ENCODE measurements at places on chromosomes 3 and 15.

GRCh38 chr15:43133430-43134156 is at the start of gene TMEM62:
Gene TMEM62, plus strand, starts transcription at chr15:43133586. Its CDS starts 217 bp downstream, at chr15:43133803.
- peak; percentile 67 for DNase-seq

DNA sequence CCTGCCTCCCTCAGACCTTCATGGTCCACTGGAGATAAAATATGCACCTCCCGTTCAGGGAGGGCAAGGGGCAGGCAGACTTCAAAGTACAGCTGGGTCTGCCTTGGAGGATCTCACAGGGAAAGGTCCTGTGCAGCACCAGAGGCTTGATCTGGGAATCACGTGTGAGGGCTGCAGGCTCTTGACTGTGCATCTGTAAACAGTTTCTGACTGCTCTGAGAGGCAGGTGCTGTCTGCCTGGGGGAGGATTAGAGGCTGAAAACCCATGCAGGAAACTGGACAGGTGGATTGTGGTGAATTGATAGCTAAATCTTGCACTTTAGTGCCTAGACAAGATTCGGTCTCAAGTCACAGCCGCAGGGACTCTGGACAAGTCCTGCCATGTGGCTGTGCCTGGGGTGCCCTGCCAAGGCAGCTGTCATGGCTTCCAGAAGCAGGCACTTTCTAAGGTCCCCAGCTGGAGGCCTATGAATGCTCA is 239.3 kb downstream of the EPHB1 start:
- DNase-seq: no peak

DNA sequence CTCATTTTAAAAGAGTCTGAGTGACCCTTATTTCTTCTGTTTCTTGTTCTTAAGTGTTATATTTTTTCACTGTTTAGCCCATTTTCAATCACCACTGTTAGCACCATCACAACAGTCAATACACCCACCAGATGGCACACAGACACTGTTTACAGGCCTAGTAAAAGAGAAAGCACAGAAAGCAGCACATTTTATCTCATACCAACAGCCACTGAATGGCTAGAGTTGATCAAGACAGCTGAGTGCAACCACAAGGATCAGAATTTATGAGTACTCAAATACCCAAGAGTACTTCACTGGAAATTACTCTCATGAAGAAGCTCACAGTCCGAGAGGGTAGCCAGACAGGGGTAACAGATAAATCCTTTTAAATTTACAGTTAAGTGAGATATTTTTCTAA is 127.0 kb downstream of the TFDP2 start:
- DNase-seq: no peak

DNA sequence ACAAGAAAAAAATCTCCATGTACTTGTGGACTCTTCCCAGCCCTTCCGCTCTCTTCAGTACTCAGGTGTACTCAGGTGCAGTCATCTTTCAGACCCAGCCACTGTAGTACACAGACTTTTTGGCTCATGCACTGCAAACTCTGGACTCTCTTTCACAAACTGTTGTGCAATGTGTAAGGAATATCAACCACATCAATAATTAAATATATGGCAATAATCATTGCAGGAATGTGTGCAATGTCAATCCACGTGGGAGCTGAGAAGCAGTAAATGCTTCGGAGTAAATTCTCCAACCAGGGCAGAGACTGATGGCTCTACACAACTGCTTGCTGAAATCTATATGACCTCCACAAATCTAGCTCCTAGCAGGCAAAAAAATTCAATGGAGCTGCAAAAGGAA is 287.3 kb upstream of the COL8A1 start:
- no peak for DNase-seq

DNA sequence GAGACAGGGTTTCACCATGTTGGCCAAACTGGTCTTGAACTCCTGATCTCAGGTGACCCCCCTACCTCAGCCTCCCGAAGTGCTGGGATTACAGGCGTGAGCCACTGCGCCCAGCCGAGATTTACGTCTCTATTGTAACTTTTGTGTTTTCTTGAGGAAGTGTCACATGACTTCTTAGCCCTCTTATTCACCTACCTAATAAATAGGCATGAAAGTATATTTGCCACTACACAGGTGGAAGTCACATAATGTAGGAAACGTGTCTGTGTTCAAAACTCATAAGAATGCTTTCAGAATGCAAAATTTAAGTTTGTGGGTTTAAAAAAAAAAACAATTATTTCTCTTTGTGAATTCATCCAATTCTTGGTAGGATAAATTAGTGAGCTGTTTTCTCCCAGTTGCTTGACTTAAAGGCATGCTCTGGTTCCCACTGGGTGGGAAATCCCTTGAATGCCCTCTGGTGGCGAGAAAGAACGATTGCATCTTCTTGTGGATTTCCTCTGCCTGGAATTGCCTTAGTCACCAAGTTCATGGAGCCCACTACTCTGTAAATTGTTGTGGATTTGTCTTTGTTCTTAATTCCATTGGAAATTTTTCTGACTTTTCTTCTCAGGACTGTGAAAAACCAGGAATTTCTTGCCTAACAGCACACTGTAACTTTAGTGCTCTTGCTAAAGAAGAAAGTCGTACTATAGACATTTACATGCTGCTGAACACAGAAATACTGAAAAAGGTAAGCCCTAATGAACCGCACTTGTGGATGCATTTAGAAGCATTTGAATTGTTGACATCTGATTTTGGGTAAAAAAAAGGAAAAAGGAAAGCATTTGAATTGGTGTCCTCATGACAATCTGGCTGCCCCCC is 82.2 kb upstream of the CTDSPL start:
- DNase-seq: peak; percentile 76

- DNase-seq: no peak
These were observed 46.2 kb downstream of the SEMA3G start for GRCh38 chr3:52398670-52399081.

- DNase-seq: peak; percentile 26
These were observed 1024.8 kb downstream of the EPHA3 start for GRCh38 chr3:90132197-90132596.

- no peak for DNase-seq
These were observed 327.0 kb downstream of the ZPLD1 start for GRCh38 chr3:102761766-102762165.

DNA sequence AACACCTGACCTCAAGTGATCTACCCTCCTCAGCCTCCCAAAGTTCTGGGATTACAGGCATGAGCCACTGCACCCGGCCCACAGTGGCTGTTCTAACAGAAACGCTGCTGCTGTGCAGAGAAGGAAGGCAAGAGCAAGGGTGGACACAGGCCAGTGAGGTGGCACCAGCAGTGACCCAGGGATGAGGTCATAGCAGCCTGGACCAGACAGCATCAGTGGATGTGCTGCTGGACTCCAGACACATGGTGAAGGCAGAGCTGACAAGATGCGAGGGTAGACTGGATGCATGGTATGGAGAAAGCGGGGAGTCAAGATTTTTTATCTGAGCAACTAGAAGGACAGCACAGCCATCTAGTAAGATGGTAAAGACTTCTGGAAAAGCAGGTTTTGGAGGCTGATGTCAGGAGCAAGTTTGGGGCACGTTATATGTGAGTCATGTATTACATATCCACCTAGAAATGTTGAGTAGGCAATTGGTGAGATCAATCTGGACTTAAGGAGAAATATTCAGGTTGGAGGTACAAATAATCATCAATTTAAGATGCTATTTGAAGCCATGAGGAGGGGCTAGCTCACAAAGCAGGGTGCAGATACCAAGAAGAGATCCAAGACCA is 22.1 kb upstream of the TJP1 start:
- DNase-seq: no peak

DNA sequence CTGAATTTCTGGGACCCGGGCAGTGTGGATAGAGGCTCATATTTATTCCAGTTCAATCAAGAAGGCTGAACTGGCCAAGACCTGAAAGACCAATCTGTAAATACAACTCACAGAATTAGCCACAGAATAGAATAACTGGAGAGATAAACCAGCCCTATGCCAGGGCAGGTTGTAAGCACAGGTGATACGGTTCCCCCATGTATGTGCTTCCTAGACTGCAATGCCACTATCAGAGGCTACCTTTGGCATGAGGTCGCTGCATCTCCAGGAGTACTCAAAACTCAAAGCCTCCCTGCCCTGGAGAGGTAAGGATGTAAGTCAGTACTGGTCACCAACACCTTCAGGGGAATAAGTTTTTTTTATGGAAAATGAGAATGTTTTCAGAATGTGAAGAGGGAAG is 235.5 kb downstream of the NR1D2 start:
- no peak for DNase-seq

GRCh38 chr3:88954853-88955252 is 152.6 kb upstream of the EPHA3 start:
- DNase-seq: no peak

GRCh38 chr15:57570994-57571393 is 20.7 kb upstream of the MYZAP start:
- DNase-seq: peak; percentile 50

DNA sequence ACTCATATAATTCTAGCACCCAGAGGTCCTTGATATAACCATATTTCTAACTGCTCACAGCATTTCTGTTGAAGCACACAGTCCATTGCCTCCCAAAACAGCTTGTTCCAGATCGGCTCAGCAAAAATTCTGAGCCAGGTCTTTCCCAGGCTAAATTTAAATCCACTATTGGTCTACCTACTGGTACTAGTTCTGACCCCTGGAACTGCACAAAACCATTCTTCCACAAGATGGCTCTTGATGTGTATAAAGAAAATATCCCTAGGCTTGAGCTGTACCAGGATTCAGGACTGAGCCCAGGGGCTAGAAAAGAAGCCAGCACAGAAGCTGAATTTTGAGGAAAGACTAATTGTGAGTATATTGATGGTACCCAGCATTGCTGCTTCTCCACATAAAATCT is 75.4 kb upstream of the ABHD17C start:
- DNase-seq: peak; percentile 12

DNA sequence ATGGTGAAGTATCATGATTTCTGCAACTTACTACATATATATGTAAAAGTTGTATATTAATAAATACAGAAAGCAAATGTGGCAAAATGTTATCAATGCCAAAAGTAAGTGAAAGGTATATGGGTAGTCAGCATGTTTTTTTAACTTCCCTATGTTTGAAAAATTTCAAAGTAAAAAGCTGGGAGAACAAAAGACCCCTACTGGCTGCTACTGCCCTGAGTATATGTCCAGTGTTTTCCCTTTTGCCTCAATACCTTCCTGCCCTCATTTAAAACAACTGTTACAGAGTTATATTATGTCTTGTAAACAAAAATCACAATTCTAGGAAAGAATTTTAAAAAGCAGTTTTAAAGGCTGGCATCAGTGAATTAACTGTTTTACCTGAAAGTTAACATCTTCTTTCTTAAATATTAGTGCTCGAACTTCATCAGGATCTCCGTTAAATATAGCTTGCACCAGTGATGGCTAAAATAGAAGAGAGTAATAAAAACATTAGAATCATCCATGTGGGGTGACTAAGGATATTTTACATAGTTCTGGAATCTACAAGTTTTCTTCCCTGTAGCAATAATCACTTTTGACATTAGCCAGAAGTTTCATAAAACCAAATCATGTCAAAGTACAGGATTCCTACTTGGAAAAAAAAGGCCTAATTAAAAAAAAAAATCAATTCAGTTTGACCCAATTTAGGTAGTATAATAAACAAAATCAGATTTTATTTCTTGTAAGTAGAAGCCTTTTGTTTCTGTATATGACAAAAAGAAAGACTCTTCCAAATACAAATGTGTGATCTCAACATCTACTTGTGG is 2.7 kb downstream of the ANKRD28 start:
- peak; percentile 50 for DNase-seq

DNA sequence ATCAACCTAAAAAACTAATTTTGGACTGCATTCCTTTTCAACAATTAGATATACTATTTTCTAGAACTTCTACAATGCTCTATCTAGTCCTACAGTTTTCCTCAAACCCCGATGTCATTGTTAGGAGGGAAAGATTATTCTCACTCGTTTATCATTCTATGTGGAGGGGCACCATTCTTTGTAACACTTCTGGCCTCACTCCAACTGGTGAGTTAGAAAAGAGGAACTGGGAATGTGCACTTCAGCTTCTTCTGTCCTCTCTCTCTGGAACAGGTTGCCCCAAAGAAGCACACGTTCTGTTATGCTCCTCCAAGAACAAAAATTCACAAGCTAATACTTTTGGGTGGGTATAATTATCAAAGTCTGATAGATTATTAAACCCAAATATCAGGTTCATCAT is 137.9 kb downstream of the UACA start:
- no peak for DNase-seq

DNA sequence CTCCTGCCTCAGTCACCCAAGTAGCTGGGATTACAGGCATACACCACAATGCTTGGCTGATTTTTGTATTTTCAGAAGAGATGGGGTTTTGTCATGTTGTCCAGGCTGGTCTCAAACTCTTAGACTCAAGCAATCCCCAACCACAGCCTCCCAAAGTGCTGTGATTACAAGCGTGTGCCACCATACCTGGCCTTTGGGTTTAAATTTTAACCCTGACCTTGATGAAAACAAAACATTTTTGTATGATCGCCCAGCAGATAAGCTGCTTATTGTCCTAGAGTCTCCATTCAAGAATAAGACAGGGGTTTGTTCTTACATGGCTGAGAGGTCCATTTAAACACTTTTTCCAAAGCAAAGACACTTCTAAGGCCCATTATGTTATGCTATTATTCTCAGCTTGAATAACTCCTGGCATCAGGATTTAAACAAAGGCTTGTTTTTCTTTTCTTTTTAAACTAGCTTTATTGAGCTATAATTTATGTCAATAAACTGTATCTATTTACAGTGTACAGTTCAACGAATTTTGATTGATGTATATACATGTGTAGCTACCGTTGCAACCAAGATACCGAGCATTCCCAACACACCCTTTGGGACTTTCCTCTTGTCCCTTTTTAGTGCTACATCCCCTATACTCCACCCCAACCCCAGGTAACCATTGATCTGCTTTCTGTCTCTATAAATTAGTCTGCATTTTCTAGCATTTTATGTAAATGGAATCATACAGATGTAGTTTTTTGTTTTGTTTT is 1.4 kb upstream of the MUC13 start:
- DNase-seq: no peak

DNA sequence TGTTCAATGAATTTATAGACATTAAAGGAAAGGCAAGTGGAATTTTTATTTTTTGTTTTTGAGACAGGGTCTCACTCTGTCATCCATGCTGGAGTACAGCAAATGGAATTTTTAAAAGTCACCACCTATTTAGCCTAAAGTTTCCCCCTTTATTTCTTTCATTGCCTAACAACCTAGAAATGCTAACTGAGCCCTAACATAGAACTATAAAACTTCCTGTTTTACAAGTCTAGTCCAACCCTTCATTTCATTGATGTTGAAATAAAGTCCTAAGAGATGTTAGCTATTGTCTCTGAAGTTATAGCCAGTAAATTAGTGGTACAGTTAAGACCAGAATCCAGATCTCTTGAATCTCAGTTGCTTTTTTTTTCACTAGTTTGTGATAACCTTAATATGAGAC is 39.0 kb downstream of the MAPK6 start:
- DNase-seq: no peak

GRCh38 chr15:69979783-69980182 is 117.9 kb downstream of the TLE3 start:
- no peak for DNase-seq

DNA sequence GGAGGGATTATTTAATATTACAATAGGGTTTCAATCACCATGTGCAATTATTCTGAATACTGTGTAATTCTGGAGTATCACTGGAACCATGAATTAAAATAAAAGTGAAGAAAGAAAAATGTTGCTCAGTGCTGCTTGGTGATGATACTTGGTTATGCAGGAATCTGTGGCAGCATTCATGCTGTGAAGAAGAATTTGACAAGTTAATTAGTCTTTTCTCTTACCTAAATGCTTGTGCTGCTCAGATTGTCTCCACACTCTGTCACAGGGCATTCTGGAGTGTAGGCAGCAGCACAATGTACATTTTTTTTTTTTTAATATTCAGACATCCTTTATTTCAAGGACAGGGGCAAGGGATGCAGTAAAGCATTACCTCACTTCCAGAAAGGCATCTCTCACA is 749.3 kb upstream of the CADM2 start:
- no peak for DNase-seq

All from fibroblast of skin of back (primary cell).